ENCODE measurements at places on chromosomes 7 and 10.

DNA sequence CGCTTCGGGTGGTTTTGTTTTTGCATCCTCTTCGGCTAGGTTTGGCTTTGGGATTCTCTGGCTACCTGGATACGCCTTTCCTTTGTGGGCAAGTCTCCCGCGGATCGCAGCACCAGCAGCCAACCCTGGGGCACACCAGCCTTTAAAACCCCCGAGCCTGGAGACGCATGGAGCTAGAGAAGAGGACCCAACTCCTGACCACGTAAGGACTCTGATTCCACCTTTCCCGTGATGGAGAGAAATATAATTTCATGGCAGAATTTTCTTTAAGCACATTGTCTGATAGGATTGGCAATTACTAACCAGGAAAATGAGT, 535.4 kb upstream of the GALNT17 start:
- no peak for DNase-seq

GRCh38 chr10:91163869-91164474, 56.5 kb upstream of the PCGF5 start:
- peak; percentile 62 for DNase-seq

DNA sequence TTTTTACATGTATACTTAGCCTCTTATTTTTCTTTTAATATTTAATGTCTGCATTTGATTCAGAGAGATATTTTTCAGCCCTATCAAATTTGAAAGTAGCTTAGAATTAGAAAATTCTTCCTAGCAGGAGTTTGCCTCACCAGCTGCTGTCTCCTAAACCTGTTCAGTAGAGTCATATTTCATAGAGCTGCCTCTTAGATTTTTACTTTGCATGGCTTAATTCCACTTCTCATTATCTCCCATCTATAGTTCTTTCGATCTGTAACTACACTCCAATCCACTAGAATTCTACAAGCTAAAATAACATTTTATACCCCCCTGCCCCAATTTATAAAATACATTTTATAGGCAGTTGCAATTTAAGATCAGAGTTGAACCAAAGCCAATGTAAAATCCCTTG, 227.0 kb downstream of the ANK3 start:
- DNase-seq: no peak

- DNase-seq: no peak
Measured at GRCh38 chr7:36707465-36707864, 16.8 kb downstream of the AOAH start.

- no peak for DNase-seq
Measured at GRCh38 chr7:129714514-129715063, 103.1 kb downstream of the NRF1 start.

GRCh38 chr10:132584081-132584480, 46.5 kb downstream of the INPP5A start:
- DNase-seq: no peak

DNA sequence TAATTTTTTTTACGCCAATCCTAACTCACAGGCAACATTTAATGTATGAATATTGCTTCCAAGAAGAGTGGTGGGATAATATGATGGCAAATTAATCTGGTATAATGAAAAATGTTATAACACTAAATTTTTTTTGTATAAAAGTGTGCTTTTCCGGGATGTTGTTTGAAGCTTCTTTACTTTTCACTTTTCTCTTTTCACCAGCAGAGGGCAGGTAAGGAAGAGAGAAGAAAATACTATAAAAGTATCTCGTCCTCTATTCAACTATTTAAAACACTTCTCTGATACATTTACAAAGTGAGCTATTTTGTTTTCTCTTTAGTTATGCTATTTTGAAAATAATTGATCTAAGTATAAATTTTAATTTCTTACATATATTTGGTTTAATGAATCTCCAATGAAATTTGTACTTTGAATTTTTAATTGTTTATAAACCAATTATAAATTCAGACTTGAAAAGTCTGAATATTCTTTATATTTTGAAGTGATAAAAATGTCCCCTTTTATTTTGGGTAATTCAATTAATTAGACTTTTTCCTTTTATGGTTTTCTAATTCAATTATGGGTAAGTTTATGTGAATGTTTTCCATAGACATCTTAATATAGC, 20.7 kb upstream of the CFTR start:
- no peak for DNase-seq

DNA sequence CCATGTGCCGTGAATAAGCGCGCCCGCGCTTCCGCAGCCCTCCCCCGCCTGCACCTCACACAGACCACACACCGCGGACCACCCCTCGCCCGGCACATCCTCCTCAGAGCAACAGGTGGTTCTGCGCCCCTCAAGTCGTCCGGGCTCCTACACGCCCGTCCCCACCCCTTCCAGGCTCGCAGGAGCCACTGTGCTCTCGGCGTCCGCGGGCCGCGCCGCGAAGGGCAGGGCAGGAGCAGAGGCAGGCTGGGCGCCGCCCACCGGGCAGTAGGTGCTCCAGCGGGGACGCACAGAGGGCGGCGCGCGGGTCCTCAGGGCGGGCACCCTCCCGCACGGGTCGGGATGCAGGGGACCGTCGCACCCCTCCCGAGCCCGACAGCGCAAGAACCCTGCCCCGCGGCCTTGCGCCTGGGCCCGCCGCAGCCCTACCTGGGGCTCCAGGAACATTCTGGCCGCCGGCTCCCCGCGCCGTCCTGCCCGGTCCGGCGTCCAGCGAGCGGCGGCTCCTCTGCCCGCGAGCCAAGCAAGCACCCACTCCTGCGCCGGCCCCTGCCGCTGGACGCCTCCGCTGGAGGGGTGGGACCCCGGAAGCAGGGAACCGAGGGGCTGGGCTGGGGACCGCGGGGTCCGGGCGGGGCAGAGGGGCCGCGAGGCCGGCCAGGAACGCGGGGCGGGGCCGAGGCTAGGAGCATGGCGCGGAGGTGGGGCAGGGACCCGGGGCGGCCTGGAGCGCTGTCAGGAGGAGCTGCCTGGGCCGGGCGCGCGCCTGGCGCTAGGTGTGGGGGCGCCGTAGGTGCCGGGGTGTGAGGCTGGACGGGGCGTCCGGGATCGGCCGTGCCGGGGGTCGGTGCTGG, 37.4 kb downstream of the RASGEF1A start:
- peak; percentile 60 for DNase-seq

GRCh38 chr7:50265968-50266634, 38.4 kb upstream of the IKZF1 start:
- DNase-seq: no peak

- no peak for DNase-seq
Measured at GRCh38 chr10:128326851-128327250, 200.6 kb upstream of the MKI67 start.

DNA sequence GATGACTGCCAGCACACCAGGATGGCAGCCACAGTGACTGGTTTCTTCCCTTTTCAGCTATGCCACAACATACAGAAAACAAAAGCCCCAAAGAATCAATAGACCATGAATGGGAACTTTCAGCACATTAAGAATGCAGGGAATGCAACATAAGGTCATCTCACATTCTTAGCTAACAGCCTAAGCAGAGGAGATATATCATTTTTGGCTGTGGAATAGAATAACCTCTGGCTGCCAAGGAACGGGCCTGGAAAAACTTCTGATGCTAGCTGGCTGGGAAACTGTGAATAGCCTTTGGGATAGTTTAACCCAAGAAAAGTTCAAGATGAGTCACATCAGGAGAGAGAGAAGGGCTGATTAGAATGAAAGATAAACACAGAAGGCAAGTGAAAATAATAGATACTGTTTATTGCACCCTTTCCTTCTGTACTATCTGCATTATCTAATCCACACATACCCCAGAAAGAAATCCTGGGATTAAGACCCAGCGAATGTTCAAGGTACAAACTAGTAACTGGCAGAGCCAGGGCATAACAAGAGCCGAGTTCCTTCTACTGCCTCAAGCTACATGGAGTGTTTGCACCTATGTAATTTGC, 169.2 kb downstream of the SEMA3A start:
- DNase-seq: peak; percentile 16

All from Calu3 (cell line).